ENCODE measurements at places on chromosomes 2 and 18. TPM values are rescaled to one million over a fixed set of nuclear protein-coding genes. Genes with fewer than 3 reads are reported as not detected.

The GPR55 gene
- total RNA-seq, result 3.8 TPM

The LIPG gene
- not detected for total RNA-seq

The YWHAQ gene
- total RNA-seq, result 101 TPM

DNA sequence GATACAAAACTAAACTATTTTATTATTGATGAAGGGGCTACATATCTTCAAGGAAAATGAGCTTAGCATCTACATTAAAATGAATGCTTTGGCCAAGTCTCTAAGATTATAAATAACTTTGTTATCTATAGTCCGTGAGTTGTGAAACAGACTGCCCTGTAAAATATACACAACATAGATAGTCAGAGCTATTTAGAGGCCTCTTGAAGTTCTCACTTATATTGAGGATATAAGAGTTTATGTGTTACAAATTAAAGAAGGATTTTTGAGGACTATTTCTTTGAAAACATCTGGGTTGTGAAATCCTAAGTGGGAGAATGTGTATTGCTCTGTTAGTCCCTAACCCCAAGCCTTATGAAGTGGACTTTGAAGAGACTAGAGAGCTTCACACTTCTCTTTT, 292.0 kb upstream of the CDH2 start:
- no peak overlapping the region for H3K4me3 ChIP-seq
- H3K27me3 ChIP-seq, result no peaks in the 10 kb centered on the region
- no peaks in the 10 kb centered on the region for H3K4me1 ChIP-seq
- no peaks in the 10 kb centered on the region for H3K36me3 ChIP-seq

The KCNS3 gene
- total RNA-seq, result not detected

- peaks cover 5% of the 10 kb centered on the region for H3K4me1 ChIP-seq
- no peak for DNase-seq
- H3K27ac ChIP-seq, result no peak overlapping the region
- H3K27me3 ChIP-seq, result no peaks in the 10 kb centered on the region
- H3K36me3 ChIP-seq, result no peaks in the 10 kb centered on the region
- H3K4me3 ChIP-seq, result no peak overlapping the region
Measured at GRCh38 chr2:181955010-181955409, 30.6 kb upstream of the PPP1R1C start.

DNA sequence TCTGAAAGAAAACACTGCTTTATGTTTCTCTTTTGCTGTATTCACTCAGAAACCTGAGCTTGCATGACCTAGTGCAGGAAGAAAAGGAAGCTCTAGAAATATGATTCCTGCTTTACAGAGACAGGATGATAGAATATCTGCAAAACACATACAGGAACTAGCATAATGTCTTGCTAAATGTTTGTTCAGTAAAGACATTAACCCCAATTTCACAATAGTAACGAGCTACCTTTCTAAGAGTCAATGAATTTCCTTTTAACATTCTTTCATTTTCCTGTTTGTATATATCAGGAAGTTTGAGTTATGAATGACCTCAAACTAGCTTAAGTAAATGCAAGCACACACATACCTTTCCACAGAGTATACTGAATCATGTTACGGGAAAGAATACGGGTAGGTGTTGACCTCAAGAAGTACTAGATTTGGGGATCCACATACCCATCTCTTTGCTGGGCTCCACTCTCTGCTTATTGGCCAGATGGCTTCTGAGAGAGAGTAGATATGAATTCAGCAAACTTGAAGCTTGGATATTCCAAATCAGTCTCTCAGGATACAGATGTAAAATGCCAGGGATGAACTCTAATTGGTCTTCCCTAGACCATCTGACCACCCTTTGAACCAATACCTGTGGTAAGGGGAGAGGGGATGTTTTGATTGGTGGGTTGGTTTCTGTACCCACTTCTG, 18.2 kb upstream of the ACSL3 start:
- H3K4me1 ChIP-seq, result no peaks in the 10 kb centered on the region
- no peak for DNase-seq
- no peaks in the 10 kb centered on the region for H3K27me3 ChIP-seq
- H3K36me3 ChIP-seq, result no peaks in the 10 kb centered on the region
- no peak overlapping the region for H3K4me3 ChIP-seq

The MC4R gene
- total RNA-seq, result not detected
